ENCODE measurements at places on chromosomes 1 and 21. TPM values are rescaled to one million over a fixed set of nuclear protein-coding genes. Genes with fewer than 3 reads are reported as not detected.

Gene INSRR
- polyA plus RNA-seq = 1.1 TPM

Gene CYP4B1
- 0.32 TPM for polyA plus RNA-seq

Gene FAM78B
- polyA plus RNA-seq = 2.1 TPM

Gene HSD3B2
- 0.23 TPM for polyA plus RNA-seq

Gene CYP4A22
- 0.14 TPM for polyA plus RNA-seq

Gene RYR2
- polyA plus RNA-seq = 4.6 TPM

Gene SYNC
- 29.5 TPM for polyA plus RNA-seq

Gene LEFTY1
- 0.71 TPM for polyA plus RNA-seq

Gene C8A
- not detected for polyA plus RNA-seq

Gene CD1E
- 0.16 TPM for polyA plus RNA-seq

Gene ANGPTL7
- 4.4 TPM for polyA plus RNA-seq

Gene SLC30A10
- polyA plus RNA-seq = 0.40 TPM

Gene KRTAP13-4
- not detected for polyA plus RNA-seq

Gene AADACL4
- polyA plus RNA-seq = not detected

Gene CNN3
- 369 TPM for polyA plus RNA-seq

Gene NBPF10
- 2.6 TPM for polyA plus RNA-seq

Gene C1orf53
- 2.9 TPM for polyA plus RNA-seq

Gene OXCT2
- polyA plus RNA-seq = 0.47 TPM

Gene CORT
- 1.0 TPM for polyA plus RNA-seq

Gene CNTN2
- polyA plus RNA-seq = 0.23 TPM

Gene MYBPH
- 370 TPM for polyA plus RNA-seq

Gene ASAP3
- polyA plus RNA-seq = 60.7 TPM

Gene LINGO4
- polyA plus RNA-seq = 0.16 TPM

Gene TNFSF4
- 3.5 TPM for polyA plus RNA-seq

Gene SLAMF9
- not detected for polyA plus RNA-seq

Gene CD5L
- 0.12 TPM for polyA plus RNA-seq

Gene OR2L5
- not detected for polyA plus RNA-seq

Gene VPS13D
- polyA plus RNA-seq = 14.9 TPM

Gene S100B
- 11.0 TPM for polyA plus RNA-seq

Gene SSX2IP
- 14.4 TPM for polyA plus RNA-seq

Gene P3H1
- polyA plus RNA-seq = 103 TPM

Gene KIRREL1
- polyA plus RNA-seq = 24.6 TPM

Gene CYP4A11
- not detected for polyA plus RNA-seq
